T-helper 1 cell (primary cell): ENCODE measurements at places on chromosomes 12 and 14.

- no peak for DNase-seq
These were observed 45.0 kb upstream of the P2RX7 start for GRCh38 chr12:121087467-121088194.

DNA sequence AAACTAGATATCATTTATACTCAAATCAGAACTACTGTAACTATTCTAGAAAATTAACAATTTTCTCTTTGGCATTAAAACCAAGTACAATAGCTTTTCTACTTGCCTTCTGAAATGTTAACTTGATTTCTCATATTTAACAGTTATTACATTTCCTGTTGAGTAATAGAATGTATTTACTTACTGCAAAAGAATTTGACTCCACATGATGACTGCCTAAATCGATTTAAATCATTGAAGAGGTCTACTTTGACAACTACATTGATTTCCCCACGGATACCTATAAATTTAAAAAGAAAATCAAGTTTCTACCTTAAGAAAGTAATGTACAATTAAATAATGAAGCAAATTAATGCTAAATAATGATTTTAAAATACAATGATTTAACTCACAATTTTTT lies 18.9 kb downstream of the C2CD5 start:
- no peak for DNase-seq

GRCh38 chr12:47408171-47408871 lies 297.5 kb downstream of the RPAP3 start:
- DNase-seq, result peak; percentile 20

DNA sequence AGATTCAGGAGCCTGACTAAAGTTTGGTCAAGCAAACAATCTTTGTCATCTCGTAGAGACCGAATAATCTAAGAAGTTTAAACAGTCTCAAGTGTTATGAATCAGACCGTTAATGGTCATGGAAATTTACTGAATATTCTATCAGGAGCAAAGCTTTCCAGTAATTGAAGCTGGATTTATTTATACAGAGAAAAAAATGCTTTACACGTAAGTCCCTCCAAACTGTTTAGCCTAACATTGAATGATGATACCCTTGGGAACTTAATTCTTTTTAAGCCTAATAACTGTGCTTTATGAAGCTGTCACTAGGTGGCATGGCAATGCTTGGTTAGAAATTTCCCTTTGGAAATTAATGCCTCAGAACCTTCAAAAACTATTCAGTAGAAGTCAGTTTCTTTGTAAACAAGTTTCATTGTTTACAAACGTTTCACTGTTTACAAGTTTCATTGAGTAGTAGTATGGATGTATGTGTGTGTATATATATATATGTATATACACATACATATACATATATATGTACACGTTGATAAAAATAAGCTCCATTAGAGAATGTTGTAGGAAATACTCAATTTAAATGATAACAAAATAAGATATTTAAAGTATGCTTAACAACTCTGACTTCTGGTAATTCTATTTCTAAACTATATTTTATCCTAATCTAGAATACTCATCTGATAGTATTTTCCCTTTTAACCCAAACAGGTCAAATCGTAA lies 32.1 kb downstream of the DEPDC4 start:
- DNase-seq, result no peak
